ENCODE measurements at places on chromosomes 4 and X.
A peak's percentile ranks its signal among the peaks of the same experiment; 100 is the strongest.

DNA sequence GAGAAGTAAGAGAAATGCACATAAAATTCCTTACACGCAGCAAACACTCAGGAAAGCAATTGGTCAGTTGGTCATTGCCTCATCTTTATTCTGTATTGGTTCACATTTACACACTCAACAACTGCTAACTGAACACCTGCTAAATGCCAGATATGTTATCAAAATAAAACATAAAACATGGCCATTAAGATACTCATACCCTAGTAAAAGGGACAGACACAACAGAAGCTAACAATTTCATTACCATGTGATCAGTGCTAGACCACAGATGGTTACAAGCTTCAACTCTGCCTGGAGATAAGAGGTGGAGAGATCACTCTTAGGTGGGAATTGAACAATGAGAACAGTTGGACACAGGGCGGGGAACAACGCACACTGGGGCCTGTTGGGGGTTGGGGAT is 26.2 kb downstream of the TEC start:
- DNase-seq = no peak

GRCh38 chr4:153418558-153418957 is 47.6 kb upstream of the TMEM131L start:
- DNase-seq = no peak

DNA sequence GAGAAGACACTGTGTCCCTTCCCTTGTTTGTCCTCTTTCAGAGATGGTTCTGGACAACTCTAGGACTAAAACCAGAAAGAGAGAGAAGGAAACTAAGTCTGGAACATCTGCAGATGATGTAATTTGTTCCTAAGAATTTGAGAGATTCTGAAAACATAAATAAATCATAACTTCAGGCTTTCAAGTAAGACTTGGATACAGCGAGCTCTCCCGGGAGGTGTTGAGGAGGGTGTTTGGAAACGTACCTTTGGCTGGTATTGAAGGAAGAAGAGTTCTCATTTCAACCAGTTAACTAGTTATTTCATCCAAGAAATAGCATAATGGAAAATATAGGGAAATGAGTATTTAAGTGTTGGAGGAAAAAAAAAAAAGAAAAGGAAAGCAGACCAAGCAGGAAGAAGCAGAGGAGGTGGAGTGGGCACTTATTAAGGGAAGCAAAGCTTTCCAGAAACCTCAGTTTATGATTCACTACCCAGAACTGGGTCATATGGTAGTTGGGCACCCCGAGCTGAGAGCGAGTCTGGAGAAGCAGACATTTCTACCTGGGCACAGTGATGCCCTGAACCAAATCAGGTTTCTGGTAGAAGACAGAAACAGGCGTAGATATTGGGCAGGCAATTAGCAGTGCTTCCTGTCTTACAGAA is 26.9 kb downstream of the CCNG2 start:
- DNase-seq = no peak

GRCh38 chr4:75916091-75916661 is 13.9 kb upstream of the PPEF2 start:
- DNase-seq = no peak

- DNase-seq = peak; percentile 28
Observed at GRCh38 chr4:86891762-86892635, at the start of gene C4orf36. TSS of gene C4orf36 (minus strand) at chr4:86892422. CDS start at chr4:86891520, 902 bp downstream.

- no peak for DNase-seq
Observed at GRCh38 chrX:115408771-115409400, 119.4 kb downstream of the LUZP4 start.

DNA sequence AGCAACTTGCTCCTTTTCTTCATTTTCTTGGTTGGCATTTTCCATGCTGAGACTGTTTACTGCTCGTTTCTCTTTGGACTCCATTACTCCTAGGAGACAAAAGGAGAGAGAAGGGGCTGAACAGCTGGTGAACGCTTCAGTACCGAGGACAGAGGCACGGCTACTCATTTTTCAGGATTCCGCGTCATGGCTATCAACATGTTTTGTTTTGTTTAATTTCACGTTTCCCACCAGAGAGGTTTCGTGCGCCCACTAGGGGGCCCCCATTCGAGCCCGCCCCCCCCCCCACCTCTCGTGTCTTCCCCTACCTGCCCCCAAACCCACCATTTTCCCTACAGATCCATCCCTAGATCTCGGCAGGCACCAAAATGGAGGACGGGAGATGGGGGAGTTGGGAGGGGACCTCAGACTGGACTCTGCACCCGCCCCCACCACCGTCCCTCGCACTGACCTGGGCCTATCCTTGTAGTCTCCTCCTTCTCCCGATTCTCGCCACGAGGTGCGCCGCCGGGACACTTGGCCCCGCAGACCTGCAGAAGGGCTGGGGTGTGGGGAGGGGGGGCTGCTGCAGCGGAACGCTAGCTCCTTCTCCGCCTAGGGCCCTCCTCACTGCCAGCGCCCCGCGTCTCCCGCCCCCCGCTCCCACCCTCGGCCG is 653 bp downstream of the BEX1 start:
- no peak for DNase-seq

DNA sequence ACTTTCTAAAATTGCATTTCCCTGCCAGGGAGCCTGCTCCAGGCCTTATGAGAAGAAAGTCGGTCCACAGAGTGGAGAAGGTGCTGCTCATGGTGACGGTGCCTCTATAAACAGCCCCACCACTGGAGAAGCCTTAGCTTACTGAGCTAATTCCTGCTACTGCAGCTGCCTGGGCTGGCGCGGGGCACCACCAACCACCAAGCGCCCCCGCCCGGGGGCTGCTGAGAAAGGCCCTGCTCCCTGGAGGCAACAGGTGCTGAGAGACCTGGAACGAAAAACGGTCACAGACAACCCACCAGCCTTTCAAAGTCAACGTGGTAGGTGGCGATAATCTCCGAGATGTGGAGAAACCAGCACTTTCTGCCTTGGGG is 2.9 kb downstream of the HCFC1 start:
- no peak for DNase-seq

DNA sequence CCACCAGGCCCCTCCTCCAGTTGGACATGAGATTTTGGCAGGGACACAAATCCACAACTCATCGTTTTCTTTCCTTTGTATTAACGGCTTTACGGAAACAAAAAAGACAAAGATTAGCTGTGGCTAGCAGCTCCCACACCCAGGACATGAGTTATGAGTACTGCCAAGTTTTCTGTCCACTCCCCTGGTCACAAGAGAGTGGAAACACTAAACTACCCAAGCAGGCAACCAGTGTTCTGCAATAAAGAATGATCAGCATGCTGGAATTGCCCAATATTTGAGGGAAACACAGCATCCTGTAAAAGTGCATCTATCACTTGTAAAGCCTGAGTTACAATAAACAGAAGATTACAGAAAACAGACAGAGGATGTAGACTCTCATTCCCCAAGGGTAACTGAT is 358.4 kb downstream of the NLGN4X start:
- no peak for DNase-seq

DNA sequence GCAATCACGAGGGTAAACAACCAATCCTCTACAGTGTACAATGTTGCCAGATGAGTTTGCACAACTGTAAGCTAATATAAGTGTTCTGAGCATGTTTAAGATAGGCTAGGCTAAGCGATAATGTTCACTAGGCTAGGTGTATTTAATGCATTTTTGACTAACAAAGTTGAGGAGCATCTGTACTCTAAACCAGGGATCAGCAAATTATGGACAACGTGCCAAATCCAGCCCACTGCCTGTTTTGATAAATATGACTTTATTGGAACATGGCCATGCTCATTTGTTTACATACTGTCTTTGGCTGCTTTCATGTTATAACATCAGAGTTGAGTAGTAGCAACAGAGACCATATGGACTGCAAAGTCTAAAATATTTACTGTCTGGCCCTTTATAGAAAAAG is 46.3 kb upstream of the ARHGEF6 start:
- no peak for DNase-seq

- DNase-seq = no peak
Observed at GRCh38 chr4:151644622-151645021, 116.2 kb downstream of the GATB start.

GRCh38 chr4:25011135-25011866 is 19.4 kb downstream of the LGI2 start:
- no peak for DNase-seq

DNA sequence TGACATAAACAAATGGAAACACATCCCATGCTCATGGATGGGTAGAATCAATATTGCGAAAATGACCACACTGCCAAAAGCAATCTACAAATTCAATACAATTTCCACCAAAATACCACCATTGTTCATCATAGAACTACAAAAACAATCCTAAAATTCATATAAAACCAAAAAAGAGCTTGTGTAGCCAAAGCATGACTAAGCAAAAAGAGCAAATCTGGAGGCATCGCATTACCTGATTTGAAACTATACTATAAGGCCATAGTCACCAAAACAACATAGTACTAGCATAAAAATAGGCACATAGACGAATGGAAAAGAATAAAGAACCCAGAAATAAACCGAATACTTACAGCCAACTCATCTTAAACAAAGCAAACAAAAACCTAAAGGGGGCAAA is 342.8 kb upstream of the AGA start:
- no peak for DNase-seq

GRCh38 chrX:118143578-118143977 is 27.0 kb upstream of the KLHL13 start:
- no peak for DNase-seq

GRCh38 chrX:118562582-118563164 is 67.1 kb downstream of the DOCK11 start:
- no peak for DNase-seq

- no peak for DNase-seq
Observed at GRCh38 chr4:16617011-16617410, 281.4 kb downstream of the LDB2 start.

- no peak for DNase-seq
Observed at GRCh38 chr4:39631700-39632079, 7.0 kb downstream of the SMIM14 start.

- DNase-seq = no peak
Observed at GRCh38 chr4:38587106-38587505, 76.9 kb upstream of the KLF3 start.

DNA sequence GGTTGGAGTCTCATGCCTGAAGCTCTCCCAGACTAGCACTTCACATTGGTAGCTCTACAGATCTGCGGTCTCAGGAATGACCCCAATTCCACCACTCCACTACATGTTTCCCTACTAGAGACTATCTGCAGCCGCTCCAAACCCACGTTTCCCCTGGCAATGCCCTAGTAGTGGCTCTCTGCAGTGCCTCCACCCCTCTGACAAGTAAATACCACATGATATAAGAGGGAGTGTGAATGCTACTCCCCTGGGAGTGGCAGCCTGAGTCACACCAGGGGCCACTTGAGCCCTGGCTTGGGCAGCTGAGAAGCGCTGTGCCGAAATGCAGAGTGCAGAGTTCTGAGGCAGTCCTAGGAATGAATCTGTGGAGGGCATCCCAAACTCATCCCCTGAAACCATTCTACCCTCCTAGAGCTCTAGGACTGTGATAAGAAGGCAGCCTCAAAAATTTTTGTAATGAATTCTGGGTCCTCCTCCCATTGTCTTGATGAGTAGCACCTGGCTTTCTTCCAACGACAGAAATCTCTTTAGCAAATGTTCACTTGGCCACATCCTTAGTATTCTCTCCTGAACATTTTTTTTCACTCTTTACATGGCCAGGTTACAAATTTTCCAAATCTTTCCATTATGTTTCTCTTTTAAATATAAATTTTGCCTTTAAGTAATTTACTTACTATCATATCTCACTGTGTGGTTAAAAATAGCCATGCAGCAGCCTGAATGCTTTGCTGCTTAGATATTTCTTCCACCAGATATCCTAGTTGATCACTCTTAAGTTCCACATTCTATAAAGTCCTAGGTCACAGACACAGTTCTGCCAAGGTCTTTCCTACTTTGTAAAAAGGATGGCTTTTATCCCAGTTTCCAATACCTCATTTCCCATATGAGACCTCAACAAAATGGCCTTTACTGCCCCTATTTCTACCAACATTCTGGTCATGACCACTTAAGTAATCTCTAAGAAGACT is 160.2 kb upstream of the CPEB2 start:
- DNase-seq = no peak

- no peak for DNase-seq
Observed at GRCh38 chr4:10063544-10064300, 42.4 kb upstream of the SLC2A9 start.

Measured in SW 1271 (cell line).